Activated CD8-positive, alpha-beta memory T cell treated with anti-CD3 and anti-CD28 coated beads, Interleukin-2, amount 50 U/mL, for 4 hours (primary cell): ENCODE measurements at places on chromosomes 11 and 22.

GRCh38 chr22:48187356-48187755 lies 1424.9 kb downstream of the TBC1D22A start:
- no peak for DNase-seq

DNA sequence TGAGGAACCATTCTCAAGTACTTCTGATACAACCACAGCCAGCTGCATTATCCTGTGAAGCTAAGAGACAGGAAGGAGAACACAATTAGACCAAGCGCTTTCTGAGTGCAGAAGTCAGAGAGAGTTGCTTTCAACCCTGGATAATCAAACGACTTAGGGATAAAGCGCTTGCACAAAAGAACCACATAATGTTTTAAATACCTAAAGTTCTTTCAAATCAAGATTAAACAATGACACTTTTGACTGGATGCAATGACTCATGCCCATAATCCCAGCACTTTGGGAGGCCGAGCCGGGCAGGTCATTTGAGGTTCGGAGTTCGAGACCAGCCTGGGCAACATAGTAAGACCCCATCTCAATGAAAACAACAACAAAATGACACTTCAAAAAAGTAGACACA lies 145.1 kb downstream of the SWAP70 start:
- no peak for DNase-seq

- no peak for DNase-seq
Observed at GRCh38 chr22:35033635-35034296, 32.2 kb upstream of the ISX start.

- DNase-seq: no peak
Observed at GRCh38 chr11:97345032-97345431, 955.2 kb downstream of the JRKL start.

GRCh38 chr11:46278387-46279125 lies 1.1 kb downstream of the CREB3L1 start:
- DNase-seq: peak; percentile 29

DNA sequence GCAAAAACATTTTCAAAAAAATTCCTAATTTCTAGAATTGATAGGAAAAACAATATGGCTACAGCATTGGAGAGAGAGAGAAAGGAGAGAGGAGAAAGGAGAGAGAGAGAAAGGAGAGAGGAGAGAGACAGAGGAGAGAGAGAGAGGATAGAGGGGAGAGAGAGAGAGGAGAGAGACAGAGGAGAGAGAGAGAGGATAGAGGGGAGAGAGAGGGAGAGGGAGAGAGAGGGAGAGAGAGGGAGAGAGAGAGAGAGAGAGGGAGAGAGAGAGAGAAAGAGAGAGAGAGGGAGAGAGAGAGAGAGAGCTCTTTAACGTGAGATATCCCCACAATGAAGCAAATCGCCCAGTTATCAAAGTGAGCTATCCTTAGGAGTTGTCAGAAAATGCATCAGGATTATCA lies 737 bp upstream of the TYR start:
- no peak for DNase-seq

DNA sequence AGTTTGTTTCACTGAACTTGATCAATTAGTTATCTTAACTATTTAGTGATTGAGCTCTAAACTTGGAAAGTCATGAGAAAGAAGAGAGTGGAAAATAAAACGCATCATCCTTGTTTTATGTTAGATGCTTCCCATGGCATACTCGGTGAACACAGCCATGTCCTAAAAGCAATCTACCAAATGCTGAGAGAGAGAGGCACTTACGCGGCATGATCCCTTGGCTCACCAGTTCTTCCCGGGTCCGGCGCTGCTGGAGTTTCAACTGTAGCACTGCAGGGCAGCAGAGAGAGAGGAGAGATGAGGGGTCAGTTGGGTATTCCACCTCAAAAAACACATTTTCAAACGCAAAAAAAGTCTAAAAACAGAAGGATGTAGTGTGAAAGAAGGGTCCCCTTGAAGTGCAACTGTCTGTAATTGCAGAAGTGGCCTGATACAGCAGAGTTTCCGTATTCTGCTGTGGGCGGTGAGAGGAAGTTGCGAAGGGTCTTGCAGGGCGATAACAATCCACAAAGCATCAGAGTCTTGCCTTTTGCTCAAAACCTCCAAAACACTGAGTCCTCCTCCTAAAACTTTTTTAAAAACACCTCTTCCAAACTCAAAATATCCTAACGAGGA lies 92.7 kb downstream of the SGSM3 start:
- DNase-seq: peak; percentile 33

- DNase-seq: peak; percentile 50
Observed at GRCh38 chr22:39205344-39206021, 39.3 kb downstream of the PDGFB start.

DNA sequence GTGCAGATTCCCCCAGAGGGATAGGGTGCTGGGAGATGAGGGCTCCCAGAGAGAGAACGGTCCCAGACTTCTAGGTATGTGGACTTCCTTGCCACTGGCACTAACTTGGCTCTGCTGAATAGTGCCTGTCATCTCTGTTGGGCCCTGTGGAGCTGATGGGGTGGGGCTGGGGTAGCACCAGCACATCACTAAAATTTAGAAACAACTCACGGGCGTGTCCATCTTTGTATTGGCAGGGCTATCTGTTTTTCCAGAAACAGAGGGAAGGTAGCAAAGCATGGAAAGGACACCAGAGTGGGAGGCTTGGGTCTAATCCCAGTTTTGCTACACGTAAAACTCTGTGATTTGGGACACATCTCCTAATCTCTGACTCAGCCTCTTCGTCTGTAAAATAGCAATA lies 25.8 kb downstream of the SWAP70 start:
- DNase-seq: no peak

GRCh38 chr11:20046416-20046815 lies 113.9 kb downstream of the DBX1 start:
- DNase-seq: no peak

DNA sequence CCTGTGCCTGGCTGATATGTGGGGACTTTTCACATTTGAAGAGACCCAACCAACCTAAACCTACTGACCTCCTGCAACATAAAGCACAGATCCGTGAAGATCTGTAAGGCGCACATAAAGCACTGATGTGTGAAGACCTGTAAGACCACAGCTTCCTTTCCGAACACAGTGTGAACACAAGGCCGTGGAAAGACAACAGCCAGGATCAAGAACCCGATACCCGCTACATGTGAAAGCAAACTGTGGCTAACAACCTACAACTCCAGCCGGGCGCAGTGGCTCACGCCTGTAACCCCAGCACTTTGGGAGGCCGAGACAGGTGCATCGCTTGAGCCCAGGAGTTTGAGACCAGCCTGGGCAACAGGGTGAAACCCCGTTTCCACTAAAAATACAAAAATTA lies 17.6 kb upstream of the PPFIA1 start:
- DNase-seq: no peak

- DNase-seq: no peak
Observed at GRCh38 chr11:116637766-116638165, 135.0 kb downstream of the BUD13 start.

DNA sequence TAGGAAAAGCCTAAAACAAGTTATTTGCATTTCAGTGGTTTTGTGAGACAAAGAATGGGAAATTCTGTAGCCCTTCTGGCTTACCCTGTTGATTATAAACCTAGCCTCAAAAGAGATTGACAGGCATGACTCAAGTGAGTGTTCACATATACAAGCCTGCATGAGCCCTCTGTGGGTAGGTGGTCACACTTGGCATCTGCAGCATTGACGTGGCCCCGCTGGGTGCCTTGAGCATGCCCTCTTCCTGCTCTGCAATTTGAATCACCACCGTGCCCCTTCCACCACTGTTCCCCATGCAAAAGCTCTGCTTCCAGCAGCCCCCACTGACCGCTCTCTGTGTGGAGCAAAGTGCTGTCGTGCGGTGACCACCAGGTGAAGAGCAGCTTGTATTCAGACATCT lies 21.0 kb upstream of the ADSL start:
- peak; percentile 74 for DNase-seq

GRCh38 chr11:118895093-118896039 lies 11.7 kb downstream of the CXCR5 start:
- DNase-seq: peak; percentile 71

- no peak for DNase-seq
Observed at GRCh38 chr11:62105667-62106191, 18.1 kb upstream of the INCENP start.

DNA sequence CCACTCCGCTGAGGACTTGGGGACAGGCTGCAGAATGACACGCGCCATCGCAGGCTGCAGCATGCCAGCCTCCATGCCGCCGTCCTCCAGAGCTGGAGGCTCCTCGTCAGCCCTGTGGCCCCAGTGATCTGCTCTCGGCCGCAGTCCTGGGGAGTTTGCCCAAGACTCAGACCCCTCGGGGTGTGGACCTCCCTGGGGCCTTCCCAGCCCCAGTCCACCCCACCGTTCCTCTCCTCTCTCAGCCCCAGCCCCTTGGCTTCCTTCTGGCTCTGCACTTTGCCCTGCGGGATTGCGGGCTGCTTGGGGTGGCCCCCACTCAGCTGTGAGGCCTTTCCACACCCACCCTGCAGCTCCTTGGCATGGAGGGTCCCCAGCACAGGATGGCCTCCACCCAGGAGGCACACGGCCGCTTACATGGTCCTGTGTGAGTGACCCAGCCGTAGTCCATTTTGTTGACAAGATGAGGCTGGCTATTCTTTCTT lies 414.9 kb downstream of the TBC1D22A start:
- DNase-seq: no peak

DNA sequence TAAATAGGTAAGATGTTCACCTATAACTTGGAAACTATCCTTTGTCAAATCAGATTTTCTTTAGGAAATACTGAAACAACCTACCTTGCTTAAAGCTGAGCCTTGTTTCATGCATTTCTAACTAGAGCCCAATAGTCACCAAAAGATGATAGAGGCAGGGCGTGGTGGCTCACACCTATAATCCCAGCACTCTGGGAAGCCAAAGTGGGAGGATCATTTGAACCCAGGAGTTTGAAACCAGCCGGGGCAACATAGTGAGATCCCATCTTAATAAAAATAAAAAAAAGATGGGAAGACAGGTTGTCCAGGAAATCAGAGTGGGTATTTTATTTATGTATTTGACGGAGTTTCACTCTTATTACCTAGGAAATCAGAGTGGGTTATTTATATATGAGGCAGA lies 38.3 kb downstream of the DDX6 start:
- no peak for DNase-seq

DNA sequence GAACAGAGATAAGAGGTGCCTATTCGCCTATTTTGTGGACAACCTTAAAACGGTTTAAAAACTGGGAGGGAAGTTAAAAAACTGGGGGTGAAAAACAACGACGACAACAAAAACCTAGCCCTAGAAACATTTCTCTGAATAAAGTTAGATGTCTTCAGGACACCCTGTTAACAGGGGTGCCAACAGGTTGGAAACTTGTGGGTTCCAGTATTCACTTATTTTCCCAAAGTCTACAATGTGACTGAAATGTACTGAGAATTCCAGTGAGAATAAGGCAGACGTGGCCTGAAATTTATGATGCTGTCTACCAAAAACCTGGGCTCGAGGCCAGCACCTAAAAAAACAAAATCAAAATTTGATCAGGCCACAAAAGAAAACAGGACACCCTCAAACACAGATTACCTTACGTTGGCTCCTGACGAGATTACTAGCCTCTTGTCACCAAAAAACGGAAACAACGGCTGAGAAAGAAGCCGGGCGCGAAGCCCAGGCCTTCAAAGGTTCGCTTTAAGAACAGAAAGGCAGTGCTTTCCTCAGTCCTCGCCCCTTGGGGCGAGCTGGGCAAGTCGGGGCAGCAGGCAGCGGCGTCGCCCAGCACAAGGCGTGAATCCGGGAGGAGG lies 906 bp downstream of the CCDC90B start:
- DNase-seq: no peak

DNA sequence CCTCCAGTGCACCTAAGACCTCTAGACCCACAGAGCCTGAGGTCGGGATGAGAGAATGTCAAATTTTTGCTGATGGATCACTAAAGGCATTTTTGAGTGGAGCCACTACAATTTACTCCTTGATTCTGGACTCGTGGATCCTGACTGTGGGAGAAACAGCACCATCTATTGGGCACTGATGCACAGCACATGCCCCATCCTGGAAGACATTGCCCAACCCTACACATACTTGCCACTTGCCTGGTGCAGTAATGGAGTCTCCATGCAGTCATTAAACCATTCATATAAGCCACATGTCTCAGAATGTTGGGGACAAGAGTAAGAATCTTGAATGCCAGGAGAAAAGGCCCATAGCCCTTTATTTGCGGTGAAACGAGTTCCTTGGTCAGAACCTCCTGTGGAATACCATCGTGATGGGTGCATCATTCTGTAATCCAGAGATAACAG lies 103.9 kb downstream of the GGTLC2 start:
- DNase-seq: peak; percentile 35

DNA sequence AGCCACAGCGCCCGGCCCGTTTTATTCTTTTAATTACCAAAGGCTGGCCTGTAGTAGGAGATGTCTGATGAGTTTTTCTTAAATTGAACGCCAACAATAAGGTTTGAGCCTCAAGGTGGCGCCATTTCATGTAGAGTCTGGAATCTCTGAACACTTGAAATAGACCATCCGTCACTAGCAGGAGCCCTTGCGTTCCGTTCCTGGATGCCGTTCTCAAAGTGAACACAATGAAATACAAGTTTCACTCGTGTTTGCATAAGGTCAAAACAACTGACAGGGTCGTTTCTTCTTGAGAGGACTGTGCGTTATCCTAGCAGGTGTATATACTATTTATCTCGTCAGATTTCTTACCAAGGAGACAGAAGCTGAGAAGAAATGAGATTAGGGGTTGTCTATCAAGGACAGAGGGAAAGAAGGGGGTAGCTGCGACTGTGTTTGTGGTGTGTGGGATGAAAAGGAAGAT lies 18.7 kb upstream of the SCGB1D1 start:
- DNase-seq: peak; percentile 69

DNA sequence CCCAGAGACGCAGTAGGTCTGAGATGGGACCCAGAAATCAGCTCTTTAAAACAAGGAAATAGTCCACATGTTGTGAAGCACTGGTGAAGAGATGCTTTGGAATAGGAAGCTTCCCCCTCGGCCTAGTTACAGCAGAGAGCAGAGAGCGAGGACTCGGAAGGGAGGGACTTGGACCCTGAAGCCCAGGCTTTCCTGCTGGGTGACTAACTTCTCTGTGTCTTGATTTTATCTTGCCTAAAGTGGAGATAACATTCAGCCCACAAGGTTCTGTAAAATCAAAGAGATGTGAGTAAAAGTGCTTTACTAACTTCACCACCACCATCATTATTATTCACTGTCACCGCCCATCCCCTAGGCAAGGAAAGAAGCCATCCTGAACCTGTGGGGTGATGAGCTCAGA lies 58.4 kb downstream of the THAP12 start:
- no peak for DNase-seq

DNA sequence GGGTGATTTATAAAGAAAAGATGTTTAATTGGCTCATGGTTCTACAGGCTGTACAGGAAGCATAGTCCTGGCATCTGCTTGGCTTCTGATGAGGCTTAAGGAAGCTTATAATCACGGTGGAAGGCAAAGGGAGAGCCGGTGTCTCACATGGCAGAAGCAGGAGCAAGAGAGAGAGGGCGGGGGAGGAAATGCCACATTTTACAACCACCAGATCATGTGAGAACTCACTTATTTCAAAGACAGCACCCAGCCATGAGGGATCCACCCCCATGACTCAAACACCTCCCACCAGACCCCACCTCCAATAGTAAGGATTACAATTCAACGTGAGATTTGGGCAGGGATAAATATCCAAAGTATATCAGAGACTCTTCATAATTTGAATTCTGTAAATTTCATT lies 200.7 kb downstream of the MSANTD4 start:
- no peak for DNase-seq
